ENCODE measurements at places on chromosomes 6 and 20.

GRCh38 chr6:137286916-137287315, 67.7 kb upstream of the IFNGR1 start:
- no peak for DNase-seq

DNA sequence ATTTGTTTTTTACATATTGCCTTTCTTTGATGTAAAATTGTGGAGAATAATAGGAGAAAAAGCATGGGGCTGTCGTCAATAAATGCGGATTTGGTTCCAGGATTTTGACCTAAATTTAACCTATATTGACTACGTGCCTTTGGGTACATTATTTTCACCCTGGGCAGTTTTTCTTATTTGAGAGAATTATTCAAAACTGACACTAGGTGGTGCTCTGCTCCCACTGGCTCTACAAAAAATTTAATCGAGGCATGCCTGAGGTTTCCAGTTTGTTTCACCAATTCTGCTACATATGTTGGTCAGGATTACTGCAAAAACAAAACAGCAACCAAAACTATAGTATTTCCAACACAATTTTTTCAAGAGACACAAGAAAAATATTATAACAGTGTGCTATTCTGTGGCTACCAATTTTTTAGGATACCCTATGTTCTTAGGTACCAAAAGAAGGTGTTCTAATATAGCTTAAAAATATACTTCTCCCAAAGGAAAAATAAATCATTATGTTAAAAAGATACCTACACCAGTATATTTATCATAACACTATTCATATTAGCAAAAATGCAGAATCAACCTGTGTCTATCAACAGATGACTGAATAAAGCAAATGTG, 48.6 kb upstream of the FABP7 start:
- no peak for DNase-seq

- DNase-seq: no peak
These were observed 108.1 kb downstream of the FAM50B start for GRCh38 chr6:3957321-3957720.

GRCh38 chr6:106413016-106413415, 52.5 kb downstream of the CRYBG1 start:
- no peak for DNase-seq

DNA sequence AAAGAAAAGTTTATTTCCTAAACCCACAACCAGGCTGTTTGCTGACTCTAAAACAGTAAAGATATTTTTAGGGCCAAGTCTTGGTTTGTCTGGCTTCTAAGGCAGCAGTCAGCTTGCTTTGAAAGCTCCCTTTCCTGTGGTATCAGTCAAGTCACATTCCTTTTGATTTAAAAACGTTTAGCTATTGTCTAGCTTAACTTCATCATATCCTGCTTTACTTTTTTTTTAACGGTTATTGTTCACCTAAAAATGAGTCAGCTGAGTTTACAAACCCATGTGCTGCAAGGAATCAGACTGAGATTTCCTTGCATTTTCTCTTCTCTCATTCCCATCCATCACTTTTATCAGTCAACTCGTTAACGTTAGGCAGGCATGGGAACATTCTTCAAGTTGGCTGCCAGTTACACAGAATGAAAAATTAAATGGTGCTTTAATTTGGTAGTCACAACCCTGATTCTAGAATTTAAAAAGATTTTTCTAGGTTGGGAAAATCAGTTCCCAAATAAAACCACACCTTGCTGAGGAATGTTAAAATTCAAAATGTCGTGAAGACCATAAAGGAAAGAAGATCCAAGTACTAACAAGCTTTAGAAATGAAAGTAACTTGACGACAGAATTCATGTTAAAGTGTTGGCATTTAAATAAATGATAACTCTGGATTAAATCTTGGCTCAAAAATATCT, 45.9 kb downstream of the ELOVL5 start:
- no peak for DNase-seq

DNA sequence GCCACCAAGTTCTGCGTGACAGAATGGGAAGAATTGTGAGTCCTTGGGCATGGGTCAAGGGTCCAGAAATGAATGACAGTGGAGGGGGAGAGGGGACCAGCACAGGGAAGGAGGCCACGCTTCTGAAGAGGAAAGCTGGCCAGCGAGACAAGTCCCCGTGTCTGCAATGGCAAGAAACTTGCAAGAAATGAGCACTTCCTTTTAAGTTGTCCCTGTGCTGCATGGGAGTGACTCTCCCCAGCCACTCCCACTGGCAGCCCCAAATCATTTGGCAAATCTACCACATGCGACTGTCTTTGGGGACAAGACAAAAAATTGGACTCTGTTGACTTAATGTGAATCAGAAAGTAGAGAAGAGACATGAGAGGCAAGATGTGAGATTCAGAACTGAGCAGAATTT, 242.2 kb upstream of the RREB1 start:
- DNase-seq: no peak

DNA sequence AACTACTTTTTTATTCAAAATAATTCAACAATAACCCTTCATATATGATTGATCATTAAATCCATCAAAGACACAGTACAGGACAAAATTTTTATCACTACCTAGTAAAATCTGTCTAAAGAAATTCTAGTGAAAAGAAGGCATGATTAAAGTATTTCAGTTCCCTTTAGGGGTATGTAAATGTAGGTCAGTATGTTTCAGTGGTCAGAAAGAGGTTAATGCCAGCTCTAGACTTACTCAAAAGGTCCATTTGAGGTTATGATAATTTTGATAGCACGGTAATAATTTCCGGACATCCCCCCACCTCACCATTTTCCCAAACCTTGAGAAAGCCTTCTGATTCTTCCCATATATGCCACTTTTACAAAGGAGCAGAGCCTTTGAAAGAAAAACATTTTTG, 193.5 kb upstream of the ID4 start:
- no peak for DNase-seq

DNA sequence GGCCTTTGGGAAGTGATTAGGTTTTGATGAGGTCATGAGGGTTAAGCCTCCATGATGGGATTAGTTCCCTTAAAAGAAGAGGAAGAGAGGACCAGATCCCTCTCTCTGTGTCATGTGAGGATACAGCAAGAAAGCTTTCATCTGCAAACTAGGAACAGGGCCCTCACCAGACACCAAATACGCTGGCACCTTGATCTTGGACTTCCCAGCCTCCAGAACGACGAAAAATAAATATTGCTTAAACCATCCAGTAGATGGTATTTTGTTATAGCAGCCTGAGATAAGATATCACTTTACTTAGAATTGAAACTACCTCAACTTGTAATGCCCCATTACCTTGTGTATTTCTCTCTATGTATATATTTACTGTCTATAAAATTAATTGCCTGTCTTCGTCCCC, 65.4 kb upstream of the NNAT start:
- no peak for DNase-seq

DNA sequence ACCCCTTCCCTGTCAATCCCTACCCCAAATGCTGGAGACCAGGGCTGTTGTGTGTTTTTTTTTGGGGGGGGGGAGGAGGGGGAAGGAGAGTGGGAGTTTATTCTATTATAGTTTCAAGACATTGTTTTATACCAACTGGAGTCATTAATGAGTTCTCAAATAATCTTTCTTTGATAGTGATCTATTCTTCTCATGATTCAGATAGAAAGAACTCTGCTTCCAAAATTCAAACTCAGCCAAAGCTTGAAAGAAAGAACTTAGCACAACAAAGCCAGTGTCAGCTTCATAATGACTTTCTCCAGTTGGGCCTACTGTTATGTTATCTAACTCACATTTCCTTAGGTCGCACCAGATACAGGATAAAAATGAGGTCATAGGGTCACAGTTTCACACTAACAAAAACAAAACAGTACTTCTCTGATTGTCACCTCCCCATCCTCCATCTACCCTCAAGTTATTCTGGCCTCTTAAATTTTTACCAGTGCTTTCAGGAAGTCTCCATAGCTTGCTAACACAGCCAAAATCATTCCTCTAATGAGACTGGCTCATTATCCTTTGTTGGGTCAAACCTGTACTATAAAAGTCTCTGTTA, 19.0 kb upstream of the MAP3K7 start:
- DNase-seq: no peak

GRCh38 chr6:26553264-26553634, 15.1 kb downstream of the HMGN4 start:
- DNase-seq: peak; percentile 10

DNA sequence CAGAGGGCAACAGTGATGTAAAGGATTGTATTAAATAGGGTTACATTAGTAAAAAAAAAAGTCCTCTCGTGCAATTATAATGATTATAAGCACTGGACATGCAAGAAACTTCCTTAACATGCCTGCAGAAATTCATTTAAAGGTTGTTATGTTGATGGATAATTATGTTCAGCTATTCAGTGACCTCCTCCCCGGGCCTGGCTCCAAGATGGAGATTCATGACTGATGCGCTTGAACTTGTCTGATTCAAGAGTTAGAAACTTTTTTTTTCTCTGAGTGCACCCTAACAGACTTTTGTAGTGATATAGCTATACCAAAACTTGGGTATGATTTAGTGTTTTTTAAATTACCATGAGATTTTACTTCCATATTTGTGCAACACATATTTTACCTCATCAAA, 1170.0 kb upstream of the CITED2 start:
- no peak for DNase-seq

Measured in NCI-H510A (cell line).